ENCODE measurements at places on chromosomes 3 and 15.

- no peak for DNase-seq
Observed at GRCh38 chr15:93171476-93171875, 82.5 kb upstream of the RGMA start.

GRCh38 chr3:50339485-50340146, 1.0 kb downstream of the RASSF1 start:
- DNase-seq: no peak

- no peak for DNase-seq
Observed at GRCh38 chr15:101228313-101228712, 23.5 kb downstream of the CHSY1 start.

- DNase-seq: no peak
Observed at GRCh38 chr15:26438718-26439117, 334.1 kb downstream of the GABRB3 start.

- DNase-seq: peak; percentile 27
Observed at GRCh38 chr3:171561596-171562323, 101.6 kb upstream of the TNIK start.

GRCh38 chr3:98013411-98014267, 21.5 kb downstream of the GABRR3 start:
- DNase-seq: no peak

DNA sequence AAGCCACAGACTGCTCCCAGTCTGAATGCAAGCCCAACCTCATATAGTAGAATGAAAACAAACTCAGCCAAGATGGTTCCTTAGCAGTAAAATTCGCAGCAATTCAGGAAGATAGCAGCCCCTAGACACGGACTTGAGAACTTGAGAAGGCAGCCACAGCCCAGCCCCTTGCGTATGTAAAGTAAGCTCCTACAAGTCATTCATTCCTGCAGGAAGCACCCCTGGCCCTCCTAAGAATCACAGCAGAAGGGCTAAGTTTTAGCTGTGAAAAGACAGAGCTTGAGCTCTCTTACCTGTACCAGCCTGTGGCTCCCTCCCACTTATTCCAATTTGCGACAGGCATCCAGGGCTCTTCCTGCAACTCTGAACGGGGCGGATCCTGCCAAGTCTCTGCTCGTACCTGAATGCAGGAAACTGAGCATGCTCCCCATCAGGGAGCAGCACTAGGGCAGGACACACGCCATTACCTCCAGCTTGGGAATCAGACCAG, 136.4 kb downstream of the MAGI1 start:
- DNase-seq: no peak

DNA sequence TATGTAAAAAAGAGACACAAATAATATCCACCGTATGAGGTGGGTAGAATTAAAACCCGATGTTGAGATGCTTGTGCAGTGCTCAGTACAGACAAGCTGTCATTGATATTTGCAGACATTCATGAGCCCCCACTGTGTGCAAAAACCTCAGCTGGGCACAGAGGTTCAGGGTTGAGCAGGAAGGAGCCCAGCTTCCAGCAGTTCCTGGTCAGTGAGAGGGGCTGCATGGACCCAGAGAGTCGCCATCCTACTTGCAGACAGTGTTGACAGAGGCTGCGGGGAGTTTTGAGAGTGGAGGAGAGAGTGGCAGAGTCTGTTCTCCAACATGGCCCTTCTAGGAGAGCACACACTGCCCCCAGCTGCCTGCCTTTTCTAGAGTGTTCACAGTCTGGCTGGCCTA, 6.1 kb upstream of the LTF start:
- DNase-seq: no peak

DNA sequence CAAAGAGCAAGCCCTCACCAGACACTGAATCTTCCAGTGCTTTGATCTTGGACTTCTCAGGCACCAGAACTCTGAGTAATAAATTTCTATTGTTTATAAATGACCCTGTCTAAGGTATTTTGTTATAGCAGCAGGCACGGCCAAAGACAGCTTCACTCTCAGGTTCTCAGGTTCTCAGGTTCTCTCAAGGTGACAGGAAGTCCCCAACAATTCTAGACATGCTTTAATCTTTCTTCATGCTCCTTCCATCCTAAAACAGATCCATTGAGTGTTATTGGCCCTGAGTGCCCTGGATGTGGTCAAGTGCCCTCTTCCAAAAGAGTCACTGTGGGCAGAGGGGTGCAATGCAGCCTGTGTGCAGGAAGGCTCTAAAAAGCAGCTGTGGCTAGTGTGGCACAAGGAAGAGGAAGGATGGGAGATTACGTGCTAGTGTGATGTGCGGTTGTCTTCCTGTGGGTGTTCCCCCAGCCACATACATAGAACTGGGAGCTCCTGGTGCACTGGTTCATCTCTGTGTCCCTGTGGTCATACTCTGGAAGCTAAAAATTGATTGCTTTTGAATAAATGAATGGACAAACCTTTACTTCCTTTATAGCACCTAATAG, 11.0 kb upstream of the RAB7A start:
- DNase-seq: peak; percentile 44

DNA sequence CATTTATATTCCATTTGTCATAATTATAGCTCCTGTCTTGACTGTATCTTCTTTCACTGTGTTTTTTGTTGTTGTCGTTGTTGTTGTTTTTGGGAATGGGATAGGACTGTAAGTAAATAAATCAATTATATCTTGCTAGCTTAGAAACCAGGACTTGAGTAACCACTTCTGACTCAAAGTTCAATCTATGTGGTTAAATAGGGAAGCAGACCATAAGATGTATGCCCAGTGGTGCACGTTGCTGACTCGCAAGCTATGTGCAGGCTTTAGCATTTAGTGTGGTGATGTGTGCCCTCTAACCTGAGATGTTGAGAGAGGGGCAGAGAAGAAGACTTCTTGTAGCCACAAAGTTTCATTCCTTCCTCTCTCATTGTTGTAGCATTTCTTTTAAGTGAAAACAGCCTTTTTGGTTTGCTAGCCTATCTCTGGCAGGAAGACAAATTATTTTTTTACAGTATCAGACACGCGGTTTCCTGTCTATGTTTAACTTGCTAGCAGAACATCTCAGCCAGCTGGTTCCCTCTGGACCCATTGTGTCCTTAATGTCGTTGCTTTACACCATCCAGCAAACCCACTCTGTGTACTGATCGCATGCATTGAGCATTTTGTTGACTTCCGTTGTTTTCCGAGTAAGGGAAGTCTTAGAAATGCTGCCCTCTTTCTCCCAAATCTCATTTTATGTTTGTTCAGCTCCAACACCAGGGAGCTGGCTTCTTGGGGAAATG, 52.1 kb downstream of the TGFBR2 start:
- DNase-seq: peak; percentile 83

- no peak for DNase-seq
Observed at GRCh38 chr3:195093731-195094130, 177.2 kb downstream of the XXYLT1 start.

DNA sequence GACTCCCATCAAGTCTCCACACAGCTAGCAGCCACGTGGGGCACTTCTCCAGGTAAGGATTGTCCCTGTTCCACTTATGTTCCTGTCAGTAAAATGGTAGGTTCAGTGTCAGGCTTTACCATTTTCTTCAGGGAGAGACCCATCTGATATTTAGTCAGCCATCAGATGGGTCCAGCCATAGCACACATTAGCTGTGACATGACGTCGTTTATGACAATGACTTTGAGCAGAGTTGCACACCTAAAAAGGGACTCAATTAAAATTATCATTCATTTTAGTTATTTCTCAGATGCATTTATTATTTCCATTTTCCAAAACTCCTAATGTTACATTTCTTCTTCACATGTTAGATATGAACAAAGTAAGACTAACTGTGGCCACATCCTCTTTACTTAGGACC, 68.2 kb upstream of the SNRPN start:
- DNase-seq: no peak

GRCh38 chr3:121951291-121951919, 57.2 kb downstream of the SLC15A2 start:
- DNase-seq: no peak

GRCh38 chr15:85551221-85551832, 170.9 kb downstream of the AKAP13 start:
- no peak for DNase-seq

- DNase-seq: peak; percentile 13
Observed at GRCh38 chr15:34365091-34365825, 1.7 kb downstream of the LPCAT4 start.

- DNase-seq: no peak
Observed at GRCh38 chr3:112770032-112770626, 76.5 kb downstream of the CD200R1L start.

DNA sequence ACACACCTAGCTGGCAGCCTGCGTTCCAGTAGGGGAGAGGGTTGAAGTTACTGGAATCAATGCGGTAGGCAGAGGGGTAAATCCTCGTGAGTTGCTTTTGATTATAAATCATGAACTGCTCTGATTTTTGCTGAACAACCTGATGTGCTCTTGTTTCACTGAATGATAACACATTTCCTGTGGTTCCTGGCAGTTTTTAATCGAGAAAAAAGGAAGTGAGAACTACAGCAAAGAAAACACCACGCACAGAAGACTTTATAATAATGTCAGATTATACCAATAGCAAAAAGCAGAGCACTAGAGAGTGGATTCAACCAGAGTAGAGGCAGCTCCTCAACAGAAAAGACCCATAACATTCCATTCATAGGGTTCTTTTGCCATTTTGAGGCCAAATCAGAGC, 200.8 kb upstream of the STRIT1 start:
- DNase-seq: no peak

GRCh38 chr15:76155731-76156130, 95.9 kb downstream of the TMEM266 start:
- no peak for DNase-seq

DNA sequence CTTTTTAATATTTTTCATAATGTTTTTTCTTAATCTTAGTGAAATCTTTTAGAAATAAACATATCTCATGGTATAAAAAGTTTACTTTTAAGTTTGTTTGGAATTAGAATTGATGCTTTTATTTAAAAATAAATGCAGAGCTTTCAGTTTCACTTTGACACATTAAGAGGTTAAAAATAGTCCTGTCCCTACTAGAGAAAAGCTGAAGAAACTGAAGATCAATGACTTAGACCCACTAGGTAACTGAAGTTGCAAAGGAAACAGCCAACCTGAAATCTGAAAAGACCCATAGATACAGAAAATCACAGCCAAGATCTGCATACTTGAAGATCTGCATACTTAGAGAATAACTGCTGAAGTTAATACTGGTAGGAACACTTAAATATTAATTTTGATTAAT, 237.6 kb downstream of the RAP2B start:
- no peak for DNase-seq

GRCh38 chr3:53166206-53166605, 5.2 kb downstream of the PRKCD start:
- DNase-seq: no peak

- no peak for DNase-seq
Observed at GRCh38 chr15:37289109-37289765, 188.9 kb upstream of the MEIS2 start.

GRCh38 chr3:128144512-128145187, 8.6 kb upstream of the EEFSEC start:
- DNase-seq: no peak

DNA sequence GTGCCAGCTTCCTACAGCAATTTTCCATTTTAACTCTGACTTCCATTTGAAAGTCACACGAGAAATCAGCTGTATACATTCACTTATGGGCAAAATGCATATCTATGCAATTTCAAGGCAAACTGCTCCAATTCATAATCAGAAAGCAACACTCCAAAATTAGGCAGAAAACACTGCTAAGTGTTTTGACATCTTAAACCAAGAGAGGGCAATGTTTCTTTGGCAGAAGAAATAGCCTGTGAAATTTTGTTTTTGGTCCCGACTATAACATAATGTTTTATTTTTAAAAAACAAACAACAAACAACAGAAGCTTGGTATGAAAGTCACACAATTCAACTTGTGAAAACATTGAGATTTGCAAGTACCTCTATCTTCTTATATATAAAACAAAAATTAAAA, 42.6 kb downstream of the GOLIM4 start:
- no peak for DNase-seq

- DNase-seq: no peak
Observed at GRCh38 chr3:47455806-47456452, 19.8 kb downstream of the SCAP start.

- no peak for DNase-seq
Observed at GRCh38 chr3:38627956-38628355, 21.5 kb downstream of the SCN5A start.

GRCh38 chr15:51103330-51103729, 8.6 kb upstream of the TNFAIP8L3 start:
- no peak for DNase-seq

DNA sequence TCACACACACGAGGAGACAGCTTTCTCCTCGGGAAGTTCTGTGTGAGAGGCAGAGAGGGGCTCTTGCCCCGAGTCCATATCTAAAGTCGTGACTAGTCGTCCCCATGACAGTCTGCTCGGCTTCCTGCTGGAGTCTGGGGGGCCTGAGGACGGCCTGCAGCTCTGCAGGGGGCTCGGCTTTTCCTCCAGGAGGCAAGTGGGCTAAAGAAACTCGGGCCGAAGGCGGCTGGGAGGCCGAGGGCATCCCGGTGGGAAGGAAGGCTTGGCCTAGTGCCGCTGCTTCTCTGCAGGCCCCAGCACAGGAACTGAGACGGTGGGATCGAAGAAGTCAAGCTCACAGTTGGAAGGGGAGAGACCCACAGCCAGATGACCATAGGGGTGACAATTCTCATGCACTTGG, 25.4 kb upstream of the PIGZ start:
- no peak for DNase-seq

DNA sequence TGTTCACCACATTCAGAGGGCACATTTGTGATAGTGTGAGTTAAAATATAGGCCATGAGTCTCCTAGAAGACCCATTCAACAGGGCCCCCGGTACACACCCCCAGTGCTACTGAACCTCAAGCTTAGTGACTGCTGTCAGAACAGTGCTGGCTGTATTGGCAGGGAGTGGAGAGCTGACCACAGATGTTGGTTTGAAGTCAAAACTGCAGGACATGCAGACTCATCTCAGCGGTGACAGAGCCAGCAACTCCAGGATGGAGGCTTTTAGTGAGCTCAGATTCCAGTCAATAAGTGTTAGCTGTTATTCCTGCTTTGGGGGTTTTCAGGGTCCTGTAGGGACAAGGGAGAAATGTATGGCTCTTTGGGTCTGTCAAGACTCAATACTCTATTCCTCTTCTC, 29.1 kb downstream of the PRR20G start:
- DNase-seq: no peak

DNA sequence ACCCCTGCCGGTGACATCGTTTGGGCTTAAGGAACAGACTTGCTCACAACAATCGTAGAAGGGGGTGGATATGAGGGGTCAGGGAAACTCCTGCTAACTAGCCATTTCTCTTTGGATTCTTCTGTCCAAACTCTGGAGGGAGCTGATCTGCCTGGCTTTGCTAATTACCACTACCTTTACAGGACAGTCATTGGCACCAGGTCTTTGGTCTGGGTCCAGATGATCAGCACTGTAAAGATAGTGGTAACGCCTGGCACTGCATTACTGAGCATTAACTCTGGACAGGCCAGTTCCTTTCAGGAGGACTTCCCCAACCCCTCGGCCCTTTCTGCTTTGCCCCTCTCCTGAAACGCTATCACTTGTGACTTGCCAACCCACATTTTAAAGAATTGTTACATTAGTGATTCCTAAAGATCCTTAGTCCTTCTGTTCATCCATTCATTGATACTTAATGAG, 788 bp downstream of the UQCC5 start:
- no peak for DNase-seq

DNA sequence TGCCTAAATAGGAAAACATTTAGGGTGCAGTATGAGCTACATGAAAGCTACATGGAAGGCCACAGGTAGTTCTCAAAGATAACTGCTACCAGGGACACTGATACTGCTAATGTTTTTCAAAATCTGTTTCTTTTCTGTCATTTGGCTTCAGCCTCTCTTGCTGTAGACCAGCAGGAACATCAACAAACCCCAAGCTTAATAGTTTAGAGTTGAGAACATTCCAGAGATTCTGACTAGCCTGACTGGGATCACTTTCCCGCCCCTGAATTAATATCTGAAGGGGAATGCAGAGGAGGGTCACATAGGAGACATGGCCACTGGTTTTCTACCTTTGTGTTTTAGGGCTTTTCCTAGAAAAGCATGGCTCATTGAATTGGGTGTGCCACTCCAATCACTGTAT, 16.9 kb upstream of the C3orf38 start:
- DNase-seq: no peak

Data from CD4-positive, alpha-beta T cell treated with Interleukin-4 for 4 hours (primary cell).